ENCODE measurements at places on chromosomes 13 and 19. TPM values are rescaled to one million over a fixed set of nuclear protein-coding genes. Genes with fewer than 3 reads are reported as not detected.

PEX11G gene
- total RNA-seq, result 5.2 TPM

KLK15 gene
- total RNA-seq, result not detected

- peaks cover 29% of the 10 kb centered on the region for H3K4me1 ChIP-seq
- DNase-seq, result peak; percentile 67
- H3K36me3 ChIP-seq, result peaks cover 10% of the 10 kb centered on the region
- H3K4me3 ChIP-seq, result peak overlapping the region; percentile 86
- no peaks in the 10 kb centered on the region for H3K27me3 ChIP-seq
- peak overlapping the region; percentile 88 for H3K27ac ChIP-seq
Measured at GRCh38 chr19:53394522-53394973, 401 bp upstream of the ZNF765 start.

DNA sequence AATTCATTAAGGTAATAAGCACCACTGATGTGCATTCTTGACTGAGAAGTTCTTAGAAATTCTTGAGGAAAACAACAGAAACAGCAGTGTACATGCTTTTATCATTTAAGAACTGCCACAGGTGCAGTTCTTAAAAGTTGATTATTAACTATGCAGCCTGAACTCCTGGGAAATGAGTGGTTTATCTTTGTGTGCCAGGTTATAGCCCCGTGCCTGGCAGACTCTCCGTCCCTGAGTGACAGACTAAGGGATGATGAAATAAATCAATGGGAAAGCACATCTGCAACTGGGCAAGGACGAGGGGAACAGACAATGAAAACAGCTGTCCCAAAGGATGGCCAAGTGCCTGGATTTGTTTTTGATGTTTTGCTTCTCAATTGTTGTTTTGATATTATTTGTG, 84.4 kb upstream of the SPATA13 start:
- H3K4me1 ChIP-seq, result peaks cover 24% of the 10 kb centered on the region
- no peak overlapping the region for H3K27ac ChIP-seq
- no peak for DNase-seq
- no peaks in the 10 kb centered on the region for H3K36me3 ChIP-seq
- no peaks in the 10 kb centered on the region for H3K27me3 ChIP-seq

TMEM150B gene
- total RNA-seq, result not detected

MBD3 gene
- total RNA-seq, result 87.9 TPM

SERPINE3 gene
- total RNA-seq, result not detected

GRCh38 chr19:19145684-19146608, 7.7 kb upstream of the TMEM161A start:
- DNase-seq, result peak; percentile 90
- H3K36me3 ChIP-seq, result peaks cover 33% of the 10 kb centered on the region
- H3K4me3 ChIP-seq, result no peak overlapping the region
- H3K27me3 ChIP-seq, result no peaks in the 10 kb centered on the region
- H3K27ac ChIP-seq, result no peak overlapping the region

All from suprapubic skin (tissue), 4 donors.